ENCODE measurements at places on chromosomes 2 and 18.
A peak's percentile ranks its signal among the peaks of the same experiment; 100 is the strongest.

GRCh38 chr2:171595896-171596295 is 73.6 kb downstream of the CYBRD1 start:
- peak; percentile 89 for DNase-seq

DNA sequence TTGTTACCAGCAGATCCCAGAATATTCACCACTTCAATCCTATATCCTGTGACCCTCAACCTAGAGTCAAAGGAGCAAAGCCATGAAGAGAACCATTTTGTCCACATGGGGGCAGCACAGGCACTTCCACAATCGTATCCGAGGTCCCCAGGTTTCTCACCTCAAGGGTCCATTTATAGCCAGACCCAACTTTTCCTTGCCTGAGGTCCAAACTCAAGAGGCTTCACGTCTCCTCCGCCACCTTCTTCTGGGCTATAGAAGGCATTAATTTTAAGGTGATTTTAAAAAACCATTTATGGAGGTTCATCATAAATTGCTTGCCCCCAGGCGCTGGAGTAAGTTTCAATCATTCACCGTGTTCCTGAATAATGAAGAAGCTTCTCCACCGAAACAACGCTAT is 111.6 kb upstream of the NABP1 start:
- peak; percentile 62 for DNase-seq

DNA sequence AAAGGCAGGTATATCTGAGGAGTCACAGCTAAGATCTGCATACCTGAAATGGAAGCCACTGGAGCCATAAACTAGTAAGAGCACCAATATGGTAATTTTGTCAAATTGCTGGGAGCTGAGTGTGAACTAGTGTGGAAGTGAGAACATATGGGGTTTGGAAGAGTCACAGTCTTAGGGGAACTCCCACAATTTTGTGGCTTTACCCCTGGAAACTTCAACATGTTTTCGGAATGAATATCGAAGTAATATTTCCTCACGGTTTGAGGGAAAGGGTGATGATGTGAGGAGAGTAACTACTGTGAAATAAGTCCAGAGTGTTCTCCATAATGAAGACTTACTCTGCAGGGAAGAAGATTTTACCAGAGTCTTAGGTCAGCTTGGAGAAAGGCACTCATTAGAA is 565.9 kb downstream of the RIT2 start:
- no peak for DNase-seq

- no peak for DNase-seq
Observed at GRCh38 chr2:23918837-23919489, 8.0 kb downstream of the ATAD2B start.

DNA sequence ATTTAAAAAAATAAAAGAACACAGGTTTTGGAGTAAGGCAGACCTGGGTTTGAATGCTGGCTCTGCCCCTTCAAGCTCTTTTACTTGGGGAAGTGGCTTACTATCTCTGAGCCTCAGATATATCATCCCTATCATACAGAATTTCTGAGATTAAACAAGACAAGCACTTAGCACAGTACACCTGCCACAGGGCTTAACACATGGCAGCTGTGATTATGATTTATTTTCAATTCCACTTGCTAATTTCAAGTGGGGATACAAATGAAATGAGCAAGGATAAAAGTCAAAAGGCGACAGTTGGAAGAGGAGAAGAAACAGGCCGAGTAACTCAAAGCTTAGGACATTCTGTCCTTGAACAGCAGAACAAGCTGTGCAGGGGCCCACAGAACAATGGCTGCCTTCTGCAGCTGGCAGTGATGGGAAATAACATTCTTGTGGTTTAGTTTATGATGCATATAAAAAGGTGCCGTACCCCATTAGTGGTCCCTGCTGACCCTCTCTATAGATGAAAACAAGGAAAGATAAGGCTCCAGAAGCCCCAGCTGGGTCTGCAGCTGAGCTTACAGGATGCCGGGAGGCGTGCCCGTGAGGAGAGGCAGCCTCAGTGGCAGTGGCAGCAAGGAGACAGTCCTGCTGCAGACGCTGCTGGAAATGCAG is 45.3 kb downstream of the KIF3C start:
- peak; percentile 63 for DNase-seq

- DNase-seq, result no peak
Observed at GRCh38 chr2:161981679-161982250, 92.2 kb downstream of the DPP4 start.

DNA sequence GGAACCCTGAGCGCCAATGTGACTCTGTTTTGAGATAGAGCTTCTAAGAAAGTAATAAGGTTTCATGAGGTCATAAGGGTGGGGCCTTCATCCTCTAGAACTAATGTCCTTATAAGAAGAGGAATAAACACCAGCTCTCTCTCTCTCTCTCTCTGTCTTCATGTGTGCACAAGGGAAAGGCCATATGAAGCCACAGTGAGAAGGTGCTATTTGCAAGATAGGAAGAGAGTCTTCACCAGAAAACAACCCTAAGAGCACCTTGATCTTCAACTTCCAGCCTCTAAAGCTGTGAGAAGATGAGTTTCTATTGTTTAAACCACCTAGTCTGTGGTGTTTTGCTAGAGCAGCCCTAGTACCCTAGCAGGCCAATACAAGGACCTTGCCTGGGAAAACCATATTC is 55.8 kb downstream of the DOCK10 start:
- DNase-seq, result no peak

- peak; percentile 13 for DNase-seq
Observed at GRCh38 chr2:15337996-15338666, 223.0 kb downstream of the NBAS start.

DNA sequence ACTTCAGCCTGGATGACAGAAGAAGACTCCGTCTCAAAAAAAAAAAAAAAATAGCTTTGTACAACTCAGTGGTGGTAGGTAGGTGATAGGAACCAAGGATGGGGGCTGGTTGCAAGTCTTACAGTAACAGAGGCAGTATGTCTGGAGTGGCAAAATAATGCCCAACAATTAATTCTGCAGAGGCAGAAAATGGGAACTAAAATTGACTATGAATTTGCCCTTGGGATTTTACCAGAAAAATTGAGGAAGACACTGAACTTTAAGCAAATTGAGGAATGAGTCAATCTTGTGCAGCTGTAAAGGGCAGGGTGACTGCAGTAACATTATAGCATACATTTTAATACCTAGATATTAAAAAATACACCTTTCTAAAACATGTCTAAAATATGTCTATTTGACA is 292.1 kb upstream of the FBXO11 start:
- DNase-seq, result no peak

DNA sequence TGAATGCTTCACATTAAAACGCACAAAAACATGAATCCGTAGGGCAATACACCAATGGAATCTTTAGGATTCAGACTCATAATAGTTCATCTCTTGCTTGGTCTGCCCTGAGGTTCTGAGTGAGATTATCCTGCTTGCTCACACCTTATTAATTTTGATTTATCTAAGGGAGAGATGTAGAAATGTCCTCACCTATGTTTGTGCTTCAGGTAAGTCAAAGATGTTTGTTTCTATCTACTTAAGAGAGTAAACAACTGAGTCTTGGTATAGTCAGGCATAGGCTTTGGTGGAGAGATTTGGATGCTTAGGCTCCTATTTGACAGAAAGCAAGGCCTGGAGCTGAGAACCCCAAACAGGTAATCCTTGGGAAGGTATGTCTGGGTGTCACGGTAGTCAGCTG is 231.0 kb upstream of the TNP1 start:
- no peak for DNase-seq

GRCh38 chr2:159396799-159397198 is 110.3 kb upstream of the WDSUB1 start:
- no peak for DNase-seq

DNA sequence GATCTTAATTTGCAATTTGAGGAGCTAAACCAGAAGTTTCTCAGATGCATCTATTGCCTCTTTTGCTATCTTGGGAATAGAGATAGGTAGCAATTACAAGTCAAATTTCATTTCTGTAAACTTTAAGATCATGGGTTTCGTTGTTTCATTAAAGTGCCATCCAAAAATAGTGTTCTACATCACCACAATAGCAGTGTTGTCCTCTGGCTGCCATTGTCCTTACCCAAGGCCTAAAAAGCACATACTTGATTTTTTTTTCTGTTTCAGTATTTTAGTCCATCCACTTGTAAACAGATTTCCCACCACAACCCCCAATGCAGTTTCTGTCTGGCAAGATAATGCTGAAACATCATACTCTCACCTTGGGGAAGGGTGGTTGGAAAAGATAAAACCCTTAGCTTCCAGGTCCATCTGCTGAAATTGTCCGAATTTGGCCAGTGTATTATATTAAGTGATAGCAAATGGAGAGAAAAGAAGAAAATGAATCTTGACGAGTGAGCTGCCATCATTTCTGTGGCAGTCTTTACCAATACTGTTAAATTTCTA is 136.2 kb downstream of the LCLAT1 start:
- DNase-seq, result no peak

- DNase-seq, result peak; percentile 71
Observed at GRCh38 chr2:143397884-143398614, 268.8 kb downstream of the ARHGAP15 start.

GRCh38 chr2:48114256-48114655 is 208.0 kb upstream of the FBXO11 start:
- peak; percentile 57 for DNase-seq

GRCh38 chr2:16633621-16634430 is 31.8 kb downstream of the CYRIA start:
- DNase-seq, result peak; percentile 83

DNA sequence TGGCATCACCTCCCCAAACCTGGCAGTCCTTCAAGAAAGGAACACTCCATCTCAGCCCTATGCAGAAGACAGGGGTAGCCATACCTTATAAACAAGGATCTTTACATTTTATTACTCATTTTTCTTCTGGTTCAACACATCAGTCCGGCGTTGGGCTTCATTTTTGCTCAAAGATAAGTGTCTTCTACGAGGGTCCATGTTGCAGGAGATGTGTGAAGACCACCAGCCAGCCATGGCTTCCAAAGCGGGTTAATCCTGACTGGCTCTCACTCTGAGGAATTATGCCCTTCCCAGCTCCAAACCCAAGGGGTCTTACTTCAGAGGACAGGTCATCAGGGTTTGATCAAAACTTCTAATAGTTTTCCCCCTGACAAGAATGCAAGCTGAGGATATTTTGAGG is 23.9 kb upstream of the GNAL start:
- DNase-seq, result no peak

- no peak for DNase-seq
Observed at GRCh38 chr2:99404039-99404796, 67.0 kb downstream of the EIF5B start.

DNA sequence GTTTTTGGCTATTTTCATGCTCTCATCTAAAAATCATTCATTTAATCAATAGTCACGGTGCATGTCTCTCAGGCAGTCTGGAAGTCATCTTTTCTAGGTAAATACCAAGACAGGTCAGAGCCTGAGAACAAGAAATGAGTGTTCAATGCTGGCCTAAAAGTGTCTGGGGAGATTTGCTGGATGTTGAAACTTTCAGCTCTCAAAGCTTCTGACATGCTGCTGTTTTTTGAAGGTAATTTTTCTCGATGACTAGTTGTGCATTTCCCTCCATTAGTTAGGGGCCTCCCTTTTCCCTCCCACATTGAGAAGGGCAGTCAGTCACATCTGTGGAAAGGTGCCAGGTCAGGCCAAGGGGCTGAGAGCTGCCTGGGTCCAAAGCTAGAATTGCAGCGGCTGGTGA is 115.6 kb downstream of the LPIN1 start:
- DNase-seq, result no peak

DNA sequence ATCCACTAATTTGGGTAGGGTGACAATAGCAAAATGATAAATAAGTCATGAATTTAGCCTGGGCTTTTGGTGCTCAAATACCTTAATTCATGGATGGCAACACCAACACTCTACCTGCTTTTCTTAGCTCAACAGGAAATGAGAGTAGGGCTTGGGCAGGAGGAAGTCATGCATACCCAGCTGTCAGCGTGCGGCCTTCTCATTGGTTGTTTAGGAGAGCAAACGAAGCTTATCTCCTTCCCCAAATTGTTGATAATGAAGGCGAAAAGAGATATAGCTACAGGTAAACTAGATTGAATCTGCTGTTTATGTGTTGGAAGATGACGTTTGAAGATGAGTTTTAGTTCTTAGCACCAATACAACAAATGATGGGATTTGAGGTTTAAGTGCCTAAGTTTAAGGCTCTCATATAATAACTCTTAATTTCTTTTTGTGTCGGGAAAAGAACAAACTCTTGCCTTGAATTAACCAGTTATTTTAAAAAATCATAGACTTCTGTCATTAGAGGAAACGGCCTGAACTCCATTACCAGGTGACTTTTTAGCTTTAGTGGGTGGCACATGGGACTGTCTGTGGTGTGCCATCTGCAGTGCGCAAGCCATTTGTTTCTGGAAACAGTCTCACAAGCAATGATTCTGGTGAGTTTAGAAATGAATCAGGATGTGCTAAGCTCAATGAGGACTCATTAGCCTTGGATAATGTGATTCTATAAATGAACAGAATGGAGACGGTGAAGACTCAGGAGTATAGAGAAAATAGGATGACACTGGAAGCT is 19.8 kb downstream of the MAP4K4 start:
- DNase-seq, result no peak

DNA sequence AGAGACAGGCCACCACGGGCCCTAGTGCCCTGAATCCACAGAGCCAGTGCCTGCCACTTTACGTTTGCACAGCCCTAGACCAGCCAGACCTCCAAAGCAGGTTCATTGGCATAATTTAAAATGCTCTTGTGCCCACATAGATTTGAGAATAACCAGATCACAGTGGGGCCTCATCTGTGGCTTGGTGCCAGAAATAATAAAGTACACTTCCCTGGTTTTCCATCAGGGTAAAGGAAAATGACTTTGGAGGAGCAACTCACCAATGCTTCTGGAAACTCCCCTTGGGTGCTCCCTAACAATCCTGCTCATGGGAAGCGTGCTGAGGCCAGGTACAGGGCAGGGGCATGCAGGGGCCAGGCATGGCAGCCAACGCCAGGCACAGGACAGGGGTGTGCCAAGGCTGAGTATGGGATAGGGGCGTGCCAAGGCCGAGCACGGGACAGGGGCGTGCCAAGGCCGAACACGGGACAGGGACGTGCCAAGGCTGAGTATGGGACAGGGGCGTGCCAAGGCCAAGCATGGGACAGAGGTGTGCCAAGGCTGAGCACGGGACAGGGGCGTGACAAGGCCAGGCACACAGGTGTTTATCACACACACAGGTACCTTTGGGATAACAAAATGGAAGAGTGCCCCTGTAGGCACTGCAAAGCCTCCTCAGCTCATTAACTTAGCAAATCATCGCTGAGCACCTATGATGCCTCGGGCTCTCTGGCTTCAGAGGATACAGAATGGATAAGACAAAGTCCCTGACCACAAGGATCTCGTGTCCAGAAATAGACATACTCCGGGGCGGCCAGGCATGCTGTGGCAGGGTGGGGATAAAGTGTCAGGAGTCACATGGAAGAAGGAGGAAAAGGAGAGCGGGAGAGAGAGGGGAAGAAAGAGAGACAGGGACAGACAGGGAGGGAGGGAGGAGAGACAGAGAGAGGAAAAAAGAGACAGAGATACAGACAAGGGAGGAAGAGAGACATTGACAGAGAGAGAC is 334.7 kb downstream of the EIPR1 start:
- no peak for DNase-seq

GRCh38 chr2:39649511-39649910 is 16.2 kb upstream of the TMEM178A start:
- DNase-seq, result no peak

- no peak for DNase-seq
Observed at GRCh38 chr2:3628800-3629199, 29.2 kb upstream of the ALLC start.
